Stimulated activated CD4-positive, alpha-beta T cell treated with anti-CD3 and anti-CD28 coated beads, Interleukin-2, amount 100 ng/mL, for 24 hours (primary cell): ENCODE measurements at places on chromosomes 12 and 14.

DNA sequence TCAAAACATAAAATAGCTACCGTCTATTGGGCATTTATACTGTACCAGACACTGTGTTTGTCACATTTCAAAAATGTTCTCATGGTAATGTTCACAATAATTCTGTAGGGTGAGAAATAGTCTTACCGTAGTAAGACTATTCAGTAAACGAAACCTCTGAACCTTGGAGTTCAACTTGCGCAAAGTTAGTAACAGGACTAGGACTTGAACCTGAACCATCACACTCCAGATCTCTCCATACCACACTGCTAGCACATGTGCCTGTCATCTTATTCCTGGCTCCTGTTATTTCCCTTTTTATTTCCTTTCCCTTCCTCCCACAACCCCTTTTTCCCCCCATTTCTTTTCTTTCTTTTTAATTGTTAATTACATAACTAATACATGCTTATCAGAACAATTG, 65.4 kb downstream of the PLEKHA5 start:
- no peak for DNase-seq

DNA sequence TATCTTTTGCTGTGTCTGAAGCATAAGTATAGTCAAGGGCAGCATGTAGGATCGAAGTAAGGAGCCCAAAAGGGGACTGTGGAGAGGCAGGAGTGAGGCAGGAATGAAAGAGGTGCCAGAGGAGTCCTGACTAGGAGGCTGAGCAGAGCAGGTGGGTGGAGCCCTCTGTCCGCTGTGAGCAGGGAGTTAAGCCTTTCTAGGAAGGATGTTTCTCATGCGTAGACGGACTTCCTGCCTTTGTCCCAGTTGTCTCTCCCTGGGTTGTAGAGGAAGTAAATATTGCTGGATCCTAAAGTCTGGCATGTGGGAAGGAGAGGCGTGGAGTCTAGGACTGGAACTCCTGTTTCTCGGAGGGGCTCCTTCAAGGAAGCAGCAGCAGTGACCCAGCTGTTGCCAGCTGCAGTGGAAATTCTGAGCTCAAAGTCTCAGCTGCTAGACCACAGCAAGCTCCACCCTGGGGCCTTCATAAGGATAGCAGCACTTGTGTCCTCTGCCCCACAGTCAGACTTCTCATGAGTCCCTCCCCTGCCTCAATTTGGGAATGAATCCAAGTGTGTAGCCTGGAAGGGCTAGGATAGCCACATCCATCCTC, 44.0 kb downstream of the RBMS2 start:
- peak; percentile 35 for DNase-seq

DNA sequence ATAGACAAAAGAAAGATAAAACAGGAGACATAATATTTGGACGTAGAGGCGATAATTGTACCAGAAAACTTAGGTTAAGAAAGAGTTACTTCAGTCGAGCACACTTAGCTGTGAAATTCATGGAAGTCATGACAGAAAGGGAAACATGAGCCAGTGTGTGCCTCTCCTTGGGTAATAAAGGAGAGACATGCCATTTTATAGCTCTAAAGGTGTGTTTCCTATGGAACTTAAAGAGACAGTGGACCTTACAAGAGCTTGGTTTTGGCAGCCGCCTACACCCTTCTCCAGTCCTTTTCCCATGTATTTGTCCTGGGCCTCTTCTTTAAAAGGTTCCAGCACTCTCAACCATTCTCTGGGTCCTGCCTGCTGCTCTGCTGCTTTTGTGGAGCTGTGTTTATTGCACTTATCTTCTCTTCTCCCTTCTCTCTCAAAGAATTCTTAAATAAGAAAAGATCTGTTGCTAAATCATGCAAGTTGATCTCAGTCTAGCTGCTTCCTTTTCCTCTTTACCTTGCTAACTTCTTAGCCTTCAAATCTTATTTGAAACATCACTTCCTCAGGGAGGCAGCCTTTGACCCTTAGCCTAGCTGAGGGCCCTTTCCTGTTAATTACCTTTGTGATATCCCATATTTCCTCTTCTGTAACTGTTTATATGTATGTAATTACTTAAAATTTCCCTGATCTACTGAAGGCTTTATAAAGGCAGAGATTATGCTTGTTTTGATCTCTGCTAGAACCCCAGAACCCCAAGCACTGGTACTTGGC, 81.8 kb upstream of the EVL start:
- no peak for DNase-seq

DNA sequence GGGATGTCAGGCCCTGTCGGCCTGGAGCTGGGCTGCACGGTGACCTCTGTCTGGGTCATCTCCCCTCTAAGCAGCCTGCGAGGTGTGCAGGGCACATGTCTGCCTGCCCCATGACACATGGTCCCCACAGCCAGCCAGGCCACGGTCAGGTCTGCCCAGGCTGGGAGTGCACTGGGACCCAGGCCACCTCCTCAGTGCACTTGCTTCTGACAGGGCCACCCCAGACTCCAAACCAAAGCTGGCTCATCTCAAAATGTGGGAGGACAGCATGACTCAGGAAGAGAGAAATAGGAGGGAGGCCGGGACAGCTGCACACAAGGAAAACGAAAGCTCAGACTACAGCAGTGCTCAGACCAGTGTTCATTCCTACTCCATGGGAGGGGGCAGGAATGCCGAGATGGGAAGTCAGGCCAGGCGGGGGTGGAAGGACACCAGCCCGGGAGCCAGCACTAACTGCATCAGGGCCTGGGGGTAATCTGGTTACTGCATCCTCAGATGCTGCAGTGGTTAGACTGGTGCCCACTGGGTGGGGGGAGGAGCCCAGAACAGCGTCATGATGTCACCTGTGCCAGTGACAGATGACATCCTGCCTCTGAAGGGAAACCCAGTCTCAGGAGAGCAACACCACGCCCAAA, 4.0 kb downstream of the P2RX2 start:
- no peak for DNase-seq

GRCh38 chr14:42070031-42070430, 463.4 kb downstream of the LRFN5 start:
- no peak for DNase-seq

DNA sequence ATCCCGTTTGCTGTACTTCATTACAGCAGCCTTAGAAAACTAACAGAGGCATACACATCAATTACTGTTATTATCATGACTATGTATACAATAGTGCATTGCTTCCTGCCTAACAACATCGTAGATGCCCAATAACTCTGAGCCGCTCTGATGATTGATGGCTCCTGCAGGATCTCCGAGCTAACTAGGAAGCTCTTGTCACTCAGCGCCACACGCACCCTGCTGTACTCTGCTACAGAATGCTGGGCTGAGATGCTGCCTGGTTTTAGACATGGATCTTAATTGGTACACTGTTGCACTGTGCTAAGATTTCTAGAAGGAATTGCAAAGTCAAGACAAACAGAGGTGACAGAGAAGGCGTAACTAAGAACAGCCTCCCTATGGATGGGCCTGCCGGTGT, 169.3 kb downstream of the SLC15A4 start:
- no peak for DNase-seq

- DNase-seq, result peak; percentile 60
Measured at GRCh38 chr14:101761881-101762529, 496 bp downstream of the PPP2R5C start.

GRCh38 chr14:62626416-62626815, 418.8 kb downstream of the KCNH5 start:
- DNase-seq, result no peak

GRCh38 chr12:51948066-51948465, 3.4 kb upstream of the ACVR1B start:
- no peak for DNase-seq

GRCh38 chr12:47786662-47787280, 13.7 kb downstream of the SLC48A1 start:
- no peak for DNase-seq

DNA sequence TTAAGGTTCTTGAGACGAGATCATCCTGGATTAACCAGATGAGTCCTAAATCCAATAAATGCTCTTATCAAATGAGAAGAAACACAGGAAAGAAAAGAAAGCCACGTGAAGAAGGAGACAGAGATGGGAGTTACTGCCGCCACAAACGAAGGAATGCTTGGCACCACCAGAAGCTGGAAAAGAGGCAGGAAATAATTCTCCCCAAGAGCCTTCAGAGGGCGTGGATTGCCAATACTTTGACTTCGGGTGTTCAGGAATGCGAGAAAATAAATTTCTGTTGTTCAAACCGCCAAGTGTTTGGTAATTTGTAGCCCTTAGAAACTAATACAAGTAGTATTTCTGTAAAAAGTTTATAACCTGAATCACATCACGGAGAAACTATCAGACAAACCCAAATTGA, 31.3 kb downstream of the ABCD2 start:
- no peak for DNase-seq

GRCh38 chr12:5577741-5578140, 145.8 kb downstream of the NTF3 start:
- DNase-seq, result no peak

- no peak for DNase-seq
Measured at GRCh38 chr14:68403191-68404145, 389.4 kb downstream of the ZFP36L1 start.

DNA sequence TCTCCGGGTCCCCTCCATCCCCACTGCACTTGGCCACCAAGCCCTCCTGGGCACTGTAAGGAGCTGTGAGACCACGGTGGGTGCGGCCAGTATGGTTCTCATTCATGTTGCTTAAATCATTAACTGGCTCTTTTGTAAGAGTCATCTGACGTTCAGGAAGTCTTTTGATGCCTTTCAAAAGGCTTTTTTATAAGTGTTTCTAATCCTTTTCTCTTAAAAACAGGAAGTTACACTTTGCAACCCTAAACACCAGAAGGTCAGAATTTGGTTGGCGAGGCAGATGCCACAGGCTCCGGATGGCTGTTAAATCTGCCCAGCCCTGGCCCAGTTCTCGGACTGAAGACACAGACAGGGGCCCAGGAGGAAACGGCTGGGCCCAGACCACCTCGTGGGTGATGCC, 26.1 kb upstream of the DIO3 start:
- no peak for DNase-seq

DNA sequence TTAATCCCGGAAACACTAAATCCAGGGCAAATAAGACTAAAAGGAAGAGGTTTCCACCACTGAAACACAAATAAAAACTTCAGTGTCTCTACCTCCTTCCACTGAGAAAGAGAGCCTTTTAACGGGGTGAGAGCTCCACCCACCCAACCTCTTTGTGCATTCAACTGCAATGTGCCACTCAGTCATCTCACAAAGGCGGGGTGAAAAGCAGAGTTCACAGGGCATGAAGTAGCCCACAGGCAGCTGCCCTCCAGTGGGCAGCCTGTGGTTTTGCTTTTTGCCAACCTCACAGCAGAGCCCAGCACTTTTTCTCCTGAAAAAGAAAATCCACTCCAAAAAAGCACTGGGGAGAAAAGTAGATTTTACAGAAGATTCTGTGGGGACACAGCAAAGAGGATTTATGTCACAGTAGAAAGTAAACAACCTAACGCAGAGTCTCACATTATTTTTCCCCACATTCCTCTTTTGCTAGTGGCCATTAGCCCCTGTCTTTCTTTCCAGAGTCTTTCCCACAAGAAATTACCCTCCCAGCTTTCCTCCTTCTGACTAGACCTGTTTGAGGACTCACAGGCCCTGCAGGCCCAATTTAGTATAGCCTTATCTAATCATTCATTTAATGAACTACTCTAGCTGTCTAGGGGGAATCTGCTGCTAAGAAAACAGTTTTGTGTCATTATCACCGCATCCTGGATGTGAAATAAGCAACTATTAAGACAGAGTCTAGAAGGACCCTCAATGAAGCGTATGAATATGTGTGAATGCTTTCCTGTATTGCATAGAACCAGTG, 753.8 kb upstream of the FOXG1 start:
- DNase-seq, result no peak

DNA sequence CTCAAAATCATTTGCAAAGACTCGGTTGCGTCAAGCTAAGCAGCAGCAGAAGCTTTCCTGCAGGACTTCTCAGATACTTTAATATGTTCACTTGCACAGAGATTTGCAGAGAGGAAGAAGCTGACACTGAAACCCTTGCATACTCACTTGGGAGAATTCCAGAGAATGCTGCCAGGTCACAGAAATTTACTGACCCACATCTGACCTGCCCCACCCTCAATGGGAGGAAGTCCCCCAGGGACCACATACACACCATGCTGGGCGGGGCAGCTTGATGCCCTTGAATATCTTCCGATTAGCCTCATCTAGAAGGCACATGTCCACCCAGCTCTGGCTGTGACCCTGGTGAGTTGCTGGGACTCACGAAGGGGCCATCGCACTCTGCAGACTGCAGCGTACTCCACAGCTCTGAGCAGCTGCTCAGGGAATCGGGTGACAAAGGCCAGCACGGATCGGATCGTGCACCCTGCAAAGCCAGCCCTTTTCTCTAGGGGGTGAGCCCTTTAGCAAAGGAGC, 83.2 kb downstream of the ITPK1 start:
- no peak for DNase-seq

DNA sequence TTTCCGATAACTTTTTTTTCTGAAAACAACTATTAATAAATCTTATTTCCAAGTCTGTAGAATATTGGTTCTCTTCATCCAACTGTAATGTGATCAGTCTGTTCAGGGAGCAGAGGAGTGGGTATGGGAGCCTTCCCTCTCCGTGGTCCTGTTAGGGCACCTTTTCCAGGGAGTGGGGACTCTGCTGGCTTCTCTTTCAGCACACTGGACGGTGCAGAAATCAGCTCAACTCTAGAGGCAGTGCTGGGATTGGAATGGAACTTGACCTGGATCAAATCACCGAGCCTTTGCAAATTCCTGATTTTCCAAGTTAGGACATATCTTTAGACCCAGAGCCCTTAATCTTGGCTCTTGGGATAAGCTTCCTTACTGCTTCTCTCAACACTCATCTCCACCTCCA, 630.4 kb downstream of the DIO2 start:
- DNase-seq, result no peak

DNA sequence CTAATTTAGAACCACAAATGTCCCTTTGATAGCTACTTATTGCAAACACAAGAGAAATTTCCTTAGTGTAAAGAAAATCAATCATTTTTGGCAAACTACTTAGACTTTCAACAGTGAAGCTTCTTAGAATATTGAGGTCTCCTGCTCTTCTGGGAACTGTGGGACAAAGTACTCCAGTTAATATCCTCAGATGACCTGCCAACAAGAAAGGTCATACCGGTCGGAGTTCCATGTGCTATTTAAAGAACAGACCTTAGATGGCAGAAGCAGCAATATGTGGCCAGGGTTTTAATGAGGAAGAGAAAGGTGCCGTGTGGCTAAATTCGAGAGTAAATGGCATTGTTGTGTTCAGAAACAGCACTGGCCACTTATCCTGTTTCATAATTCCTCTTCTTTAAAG, 114.7 kb upstream of the AMIGO2 start:
- no peak for DNase-seq

GRCh38 chr14:105492031-105492970, 1.3 kb downstream of the TEDC1 start:
- no peak for DNase-seq

GRCh38 chr14:96802963-96803362, 5.8 kb downstream of the VRK1 start:
- no peak for DNase-seq

DNA sequence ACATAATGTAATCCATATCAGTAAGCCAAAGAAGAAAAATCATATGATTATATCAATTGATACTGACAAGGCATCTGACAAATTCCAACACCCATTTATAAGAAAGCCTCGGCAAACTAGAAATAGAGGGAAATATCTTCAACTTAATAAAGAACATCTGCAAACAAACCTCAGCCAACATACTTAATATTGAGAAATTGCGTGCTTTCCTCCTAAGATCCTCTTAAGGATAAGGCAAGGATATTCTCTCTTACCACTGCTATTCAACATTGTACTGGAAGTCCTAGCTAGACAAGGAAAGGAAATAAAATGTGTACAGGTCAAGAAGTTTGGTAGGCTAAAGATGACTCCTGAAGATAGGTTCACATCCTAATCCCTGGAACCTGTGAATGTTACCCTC, 115.9 kb downstream of the DERA start:
- no peak for DNase-seq

- no peak for DNase-seq
Measured at GRCh38 chr12:92039046-92039445, 106.6 kb downstream of the BTG1 start.

- no peak for DNase-seq
Measured at GRCh38 chr14:104290756-104291122, 152.4 kb downstream of the KIF26A start.
